ENCODE measurements at places on chromosomes 11 and 22.
A peak's percentile ranks its signal among the peaks of the same experiment; 100 is the strongest.

- DNase-seq, result no peak
Measured at GRCh38 chr11:31687256-31687655, 123.9 kb downstream of the PAX6 start.

- DNase-seq, result no peak
Measured at GRCh38 chr11:36402568-36403170, 106.6 kb downstream of the PRR5L start.

DNA sequence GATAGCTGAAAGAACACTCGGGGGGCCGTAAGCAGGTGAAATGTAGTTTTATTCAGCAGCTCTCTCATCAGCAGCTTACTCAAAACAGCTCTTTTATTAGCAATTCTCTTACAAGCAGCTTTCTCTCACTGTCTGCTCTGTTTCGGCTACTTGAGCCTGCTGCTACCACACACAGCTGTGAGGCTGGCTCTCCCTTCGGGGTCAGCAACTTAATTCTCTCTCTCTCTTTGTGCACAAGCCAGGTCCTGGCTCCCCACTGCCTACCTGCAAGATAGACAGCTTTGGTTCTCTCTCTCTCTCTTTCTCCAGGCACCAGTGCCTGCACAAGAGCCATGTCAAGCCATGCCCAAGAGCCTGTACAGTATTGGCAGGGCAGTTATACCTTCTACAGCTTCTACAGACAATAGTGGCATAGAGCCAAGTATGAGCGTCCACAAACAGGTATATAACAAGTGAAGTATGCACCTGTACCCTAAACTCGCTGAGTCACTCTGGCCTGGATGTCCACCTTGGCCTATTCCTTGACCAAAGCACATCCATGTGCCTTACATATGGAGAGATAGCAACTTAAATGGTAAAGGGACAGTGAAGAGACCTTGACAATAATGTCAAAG lies 110.8 kb downstream of the MTNR1B start:
- DNase-seq, result no peak

GRCh38 chr22:49322861-49323622 lies 504.6 kb downstream of the BRD1 start:
- no peak for DNase-seq

- no peak for DNase-seq
Measured at GRCh38 chr22:20946080-20946986, 20.7 kb upstream of the AIFM3 start.

DNA sequence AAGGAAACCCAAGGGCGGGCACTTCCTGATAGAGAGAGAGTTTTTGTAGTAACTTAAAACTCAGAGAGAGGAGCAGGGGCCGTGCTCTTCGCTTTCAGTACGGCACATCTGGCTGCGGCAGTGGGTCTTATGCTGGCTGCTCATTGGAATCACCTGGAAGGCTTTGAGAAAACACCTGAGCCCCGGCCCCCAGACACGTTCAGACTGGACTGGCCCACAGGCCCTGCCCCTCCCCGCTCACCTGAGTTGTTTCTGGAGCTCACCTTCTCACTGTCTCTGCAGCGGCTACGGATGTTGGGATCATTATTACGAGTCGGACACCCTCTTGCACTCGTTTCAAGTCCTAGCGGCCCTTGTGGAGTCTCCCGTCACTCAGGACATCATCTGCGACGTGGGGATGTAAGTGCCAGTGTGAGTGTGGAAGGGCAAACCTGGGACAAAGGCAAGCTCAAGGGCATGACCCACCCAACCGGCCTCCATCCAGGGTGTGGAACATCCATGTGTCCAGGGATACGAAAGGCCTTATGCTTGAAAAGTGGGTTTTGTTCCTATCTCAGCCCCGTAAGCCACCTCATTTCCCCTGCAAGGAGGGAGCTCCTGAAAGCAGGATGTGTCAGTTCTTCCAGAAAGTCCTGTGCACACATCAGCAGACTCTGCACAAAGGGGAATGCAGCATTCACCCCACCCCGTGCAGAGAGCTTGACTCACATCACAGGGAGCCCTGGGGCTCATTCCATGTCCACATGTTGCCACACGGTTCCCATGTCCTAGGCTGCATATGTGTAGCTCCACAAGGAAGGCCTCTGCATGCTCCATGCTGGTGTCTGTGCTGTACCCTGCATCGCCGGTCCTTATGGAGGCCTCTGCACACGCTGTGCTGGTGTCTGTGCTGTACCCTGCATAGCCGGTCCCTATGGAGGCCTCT lies 5.4 kb downstream of the NADSYN1 start:
- DNase-seq, result no peak

DNA sequence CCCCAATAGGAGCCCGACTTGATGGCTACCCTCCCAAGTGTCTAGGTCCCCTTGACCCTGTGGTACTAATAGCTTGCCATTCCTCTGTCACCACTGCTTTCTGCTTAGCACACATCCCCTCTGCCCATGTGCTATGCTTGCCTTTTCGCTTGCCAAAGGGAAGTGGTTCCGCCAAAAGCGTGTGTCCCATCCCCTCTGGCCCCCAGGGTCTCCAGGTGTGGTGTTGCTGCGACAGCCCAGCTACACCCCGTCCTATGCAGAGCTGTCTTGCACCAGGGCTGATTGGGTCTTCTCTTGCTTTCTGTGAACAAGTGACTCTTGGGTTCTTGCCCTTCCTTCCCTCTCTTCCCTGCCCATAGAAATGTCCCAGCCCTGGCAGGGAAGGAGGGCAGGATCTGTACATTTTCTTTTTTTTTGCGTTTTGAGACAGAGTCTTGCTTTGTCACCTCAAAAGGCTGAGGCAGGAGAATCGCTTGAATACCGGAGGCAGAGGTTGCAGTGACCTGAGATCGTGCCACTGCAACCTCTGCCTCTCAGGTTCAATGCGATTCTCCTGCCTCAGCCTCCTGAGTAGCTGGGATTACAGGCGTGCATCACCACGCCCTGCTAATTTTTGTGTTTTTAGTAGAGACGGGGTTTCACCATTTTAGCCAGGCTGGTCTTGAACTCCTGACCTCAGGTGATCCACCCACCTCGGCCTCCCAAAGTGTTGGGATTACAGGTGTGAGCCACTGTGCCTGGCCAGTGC lies 3.9 kb downstream of the TANGO2 start:
- no peak for DNase-seq

DNA sequence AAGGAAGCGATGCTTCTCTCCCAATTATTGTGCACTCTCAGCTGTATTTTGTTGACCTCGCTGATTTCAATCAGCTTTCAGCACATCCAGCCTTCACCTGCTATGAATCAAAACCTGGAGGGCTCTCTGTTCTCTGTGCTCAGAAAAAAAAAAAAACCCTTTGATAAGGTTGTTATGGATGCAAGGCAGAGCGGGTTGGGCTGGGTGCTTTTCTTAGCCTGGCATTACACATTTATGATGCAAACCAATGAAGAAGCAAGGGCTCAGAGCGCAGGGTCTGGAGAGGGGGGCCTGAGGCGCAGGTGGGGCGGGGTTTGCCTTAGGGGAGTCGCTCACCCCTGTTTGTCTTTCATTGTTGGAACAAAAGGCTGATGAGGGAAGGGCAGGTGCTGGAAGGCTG lies 86.0 kb upstream of the CADM1 start:
- DNase-seq, result no peak

DNA sequence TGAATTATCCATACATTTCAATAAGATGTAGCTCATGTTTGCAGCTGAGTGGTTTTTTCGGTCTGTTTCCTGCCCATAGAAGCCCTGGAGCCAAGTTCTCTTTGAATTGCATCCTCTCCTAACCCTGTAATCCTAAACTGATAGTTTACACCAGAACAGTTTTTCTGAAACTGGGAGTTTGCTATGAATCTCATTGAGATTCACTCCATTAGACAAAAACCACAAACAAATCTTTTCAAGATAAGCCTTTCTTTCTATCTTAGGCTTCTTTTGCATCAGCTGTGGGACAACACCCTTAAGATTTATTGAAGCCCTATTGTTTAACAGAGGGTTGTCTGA lies 324.8 kb downstream of the DYNC2H1 start:
- DNase-seq, result no peak

GRCh38 chr11:78251083-78251775 lies 62.5 kb downstream of the USP35 start:
- no peak for DNase-seq

DNA sequence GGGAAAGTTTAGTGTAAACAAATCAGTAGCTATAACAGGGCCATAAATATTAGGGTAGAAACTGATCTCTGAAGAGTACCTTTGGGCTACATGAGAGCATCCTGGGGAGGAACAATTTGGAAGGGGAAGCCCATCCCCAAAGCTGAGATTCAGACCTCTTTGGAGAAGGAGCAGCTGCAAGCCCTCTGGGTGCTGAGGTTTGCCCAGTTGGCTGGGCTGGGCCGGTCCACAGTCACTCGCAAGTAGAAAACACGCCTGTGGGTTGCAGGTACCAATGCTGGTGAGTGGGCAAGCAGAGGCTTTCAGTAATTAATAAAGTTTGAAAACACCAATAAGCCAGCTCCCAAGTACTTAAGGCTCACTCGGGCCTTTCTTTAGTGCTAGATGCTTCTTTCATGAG lies 124.5 kb downstream of the ARHGAP8 start:
- no peak for DNase-seq

GRCh38 chr11:66950112-66950535 lies 8.1 kb downstream of the PC start:
- DNase-seq, result peak; percentile 16

DNA sequence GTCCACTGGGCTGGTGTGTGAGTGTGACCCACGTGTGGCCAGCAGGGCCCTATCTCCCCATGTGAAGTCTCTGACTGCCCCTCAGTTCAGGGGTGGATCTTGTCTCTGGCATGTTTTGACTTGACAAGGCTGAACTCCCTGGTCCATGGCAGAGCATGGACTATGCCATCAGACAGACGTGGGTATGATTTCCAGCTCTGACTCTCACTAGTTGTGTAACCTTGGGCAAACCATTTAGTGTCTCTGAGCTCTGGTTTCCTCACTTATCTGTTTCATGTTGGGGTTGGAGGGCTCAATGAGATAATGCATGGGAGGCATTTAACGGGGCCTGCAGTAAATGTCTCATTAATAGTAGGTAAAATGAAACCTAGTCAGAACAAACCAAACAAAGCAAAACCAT lies 254.5 kb upstream of the NARS2 start:
- no peak for DNase-seq

DNA sequence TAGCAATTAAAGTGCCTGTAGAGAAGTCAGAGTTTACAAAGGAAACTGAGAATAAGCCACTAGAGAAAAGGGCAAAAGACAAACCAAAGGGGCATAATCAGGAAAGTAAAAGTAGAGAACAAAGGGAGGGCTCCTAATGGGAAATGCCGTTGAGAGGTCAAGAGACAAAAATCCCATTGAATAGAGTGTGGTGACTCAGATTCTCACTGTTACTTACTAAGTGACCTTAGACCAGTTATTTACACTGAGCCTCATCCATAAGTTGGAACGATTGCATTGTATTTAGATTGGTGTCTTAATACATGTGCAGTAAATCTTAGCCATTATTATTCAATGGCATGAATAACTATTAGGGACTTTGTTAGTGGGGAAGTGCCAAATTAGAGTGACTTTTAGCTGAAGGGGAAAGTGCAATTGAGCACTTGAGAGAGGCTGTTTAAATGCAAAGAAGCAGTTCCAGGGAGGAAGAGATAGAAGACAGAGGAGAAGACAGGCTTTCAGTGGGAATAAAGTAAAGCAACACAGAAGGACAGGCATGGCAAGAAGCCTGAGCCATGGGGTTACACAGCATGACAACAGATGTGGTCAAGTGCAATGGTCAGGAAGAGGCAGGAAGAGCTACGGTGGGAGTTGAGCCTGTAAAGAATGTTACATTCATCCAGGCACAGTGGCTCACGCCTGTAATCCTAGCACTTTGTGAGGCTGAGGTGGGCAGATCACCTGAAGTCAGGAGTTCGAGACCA lies 82.6 kb downstream of the UBASH3B start:
- DNase-seq, result no peak

DNA sequence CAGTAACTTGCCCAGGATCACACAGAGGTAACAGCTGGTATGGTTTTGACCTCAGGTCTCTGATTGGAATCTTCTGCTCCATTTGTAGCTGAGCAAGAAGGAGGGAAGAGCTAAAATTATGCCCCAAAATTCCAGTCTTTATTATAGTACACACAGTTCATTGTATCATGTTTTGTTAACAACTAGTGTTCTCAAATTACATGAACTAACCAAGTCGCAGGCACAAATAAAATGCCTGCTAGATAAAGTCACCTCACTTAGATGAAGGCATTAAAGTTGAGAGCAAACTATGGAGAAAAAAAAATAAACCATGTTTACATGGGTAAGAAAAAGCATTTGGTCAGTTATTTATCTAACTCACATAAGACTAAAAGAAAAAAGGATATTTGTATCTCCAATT lies 58.8 kb downstream of the PDGFD start:
- no peak for DNase-seq

- DNase-seq, result no peak
Measured at GRCh38 chr11:118379497-118379896, 20.1 kb downstream of the UBE4A start.

DNA sequence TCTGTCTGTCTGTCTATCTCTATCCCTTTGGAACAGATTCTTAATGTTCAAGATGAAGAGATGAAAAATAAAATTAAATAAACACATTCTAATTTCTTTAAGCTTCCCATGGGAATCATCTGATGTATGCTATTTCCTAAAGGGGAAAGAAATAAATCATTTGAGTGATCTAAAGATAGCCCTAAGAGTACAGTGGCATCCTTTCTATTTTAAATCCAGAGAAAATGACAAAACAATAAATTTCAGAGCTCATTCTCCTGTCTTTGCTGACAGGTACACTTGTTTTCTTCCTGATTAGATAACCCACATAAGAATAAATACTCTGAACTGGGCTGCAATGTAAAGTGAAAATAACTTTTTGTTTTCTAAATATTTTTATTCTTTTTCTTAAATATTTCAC lies 550.4 kb downstream of the JRKL start:
- no peak for DNase-seq

DNA sequence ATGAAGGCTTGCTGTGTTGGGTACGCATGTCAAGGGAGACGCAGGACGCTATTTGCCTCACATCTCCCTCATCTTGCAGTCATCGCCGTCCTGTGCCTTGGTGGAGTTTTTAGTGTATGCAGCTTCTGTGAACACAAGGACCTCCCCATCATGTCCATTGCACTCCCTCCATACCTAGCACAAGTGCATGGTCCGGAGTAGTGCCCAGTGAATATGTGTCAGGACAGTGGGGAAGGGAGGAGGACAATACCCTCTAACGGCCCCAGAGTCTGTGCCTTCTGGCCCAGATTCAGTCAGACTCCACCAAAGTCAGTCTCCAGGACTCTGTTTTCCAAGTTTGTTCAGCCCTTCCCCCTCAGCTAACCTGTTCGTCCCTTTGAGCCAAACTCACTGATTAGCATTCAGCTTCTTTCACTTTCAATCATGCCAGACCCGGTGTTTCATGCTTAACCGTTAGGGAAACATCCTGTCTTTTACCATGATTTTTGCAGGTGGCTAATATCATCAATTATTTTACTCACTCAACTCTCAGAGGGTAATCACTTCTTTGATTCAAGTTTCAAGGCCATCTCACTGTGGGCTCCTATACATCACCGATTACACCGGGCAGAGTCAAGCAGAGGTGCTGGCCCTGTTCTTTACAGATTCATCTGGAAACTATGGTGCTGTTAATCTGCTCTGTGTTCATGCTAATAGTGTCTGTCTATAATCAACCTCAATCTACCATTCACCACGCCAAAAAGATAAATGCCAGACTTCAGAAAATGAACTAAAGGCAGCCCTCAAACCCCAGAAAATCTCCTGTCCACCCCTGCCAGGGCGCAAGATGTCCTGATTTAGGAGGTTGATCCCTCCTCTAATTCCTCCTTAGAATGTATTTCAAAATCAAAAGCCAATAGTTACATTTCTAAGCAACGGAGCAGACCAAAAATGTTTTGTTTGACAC lies 156.5 kb downstream of the RRAS2 start:
- DNase-seq, result no peak

- DNase-seq, result no peak
Measured at GRCh38 chr11:34267013-34267412, 90.8 kb downstream of the ABTB2 start.

GRCh38 chr22:24474221-24474620 lies 20.9 kb upstream of the UPB1 start:
- DNase-seq, result no peak

All from stimulated activated CD4-positive, alpha-beta T cell treated with anti-CD3 and anti-CD28 coated beads, Interleukin-15, amount 100 ng/mL, for 48 hours (primary cell).